Non-pigmented ciliary epithelial cell (primary cell): ENCODE measurements at places on chromosomes 5 and 9.

GRCh38 chr5:167713896-167714295 is 577.5 kb upstream of the WWC1 start:
- DNase-seq: no peak

DNA sequence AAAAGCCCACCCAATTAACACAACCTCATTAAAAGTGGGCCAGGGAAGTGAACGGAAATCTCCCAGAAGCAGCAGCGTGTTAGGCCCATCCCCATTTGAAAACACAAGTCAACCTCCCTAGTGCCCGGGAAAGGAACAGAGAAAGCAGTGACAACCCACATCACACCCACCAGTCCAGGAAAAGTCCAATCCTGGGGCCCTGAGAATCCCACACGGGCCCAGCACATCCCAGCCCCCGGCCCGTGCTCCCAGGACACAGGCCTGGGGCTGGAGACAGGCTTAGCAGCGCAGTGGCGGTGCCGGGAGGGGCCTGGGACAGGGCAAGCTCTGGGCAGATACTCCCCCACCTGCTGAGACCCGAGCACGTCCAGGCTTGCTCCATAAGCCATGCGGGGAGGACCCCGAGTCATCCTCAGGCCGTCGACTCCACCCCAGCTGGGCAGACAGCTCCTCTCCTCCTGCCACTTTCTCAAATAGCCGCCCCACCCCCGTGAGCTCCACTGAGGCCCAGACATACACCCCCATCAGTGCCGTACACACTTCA is 101.0 kb downstream of the KCNT1 start:
- DNase-seq: no peak

DNA sequence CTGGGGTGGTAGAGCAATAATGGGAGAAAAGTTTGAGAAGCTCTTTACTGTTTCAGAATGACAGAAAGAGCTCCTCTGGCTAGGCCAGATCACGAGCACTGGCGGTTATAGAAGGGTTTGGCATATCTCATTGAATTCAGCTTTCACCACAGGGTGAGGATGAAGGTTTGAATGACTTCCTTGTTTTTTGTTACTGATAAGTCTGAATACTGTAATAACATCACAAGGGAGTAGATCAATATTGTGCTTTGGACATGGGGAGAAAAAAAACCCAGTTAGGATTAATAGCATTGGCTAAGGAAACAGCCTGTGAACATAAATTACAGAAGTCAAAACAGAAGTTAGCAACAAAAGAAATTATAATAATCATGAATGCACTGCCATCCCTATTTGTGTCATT is 9.4 kb downstream of the PHAX start:
- no peak for DNase-seq

DNA sequence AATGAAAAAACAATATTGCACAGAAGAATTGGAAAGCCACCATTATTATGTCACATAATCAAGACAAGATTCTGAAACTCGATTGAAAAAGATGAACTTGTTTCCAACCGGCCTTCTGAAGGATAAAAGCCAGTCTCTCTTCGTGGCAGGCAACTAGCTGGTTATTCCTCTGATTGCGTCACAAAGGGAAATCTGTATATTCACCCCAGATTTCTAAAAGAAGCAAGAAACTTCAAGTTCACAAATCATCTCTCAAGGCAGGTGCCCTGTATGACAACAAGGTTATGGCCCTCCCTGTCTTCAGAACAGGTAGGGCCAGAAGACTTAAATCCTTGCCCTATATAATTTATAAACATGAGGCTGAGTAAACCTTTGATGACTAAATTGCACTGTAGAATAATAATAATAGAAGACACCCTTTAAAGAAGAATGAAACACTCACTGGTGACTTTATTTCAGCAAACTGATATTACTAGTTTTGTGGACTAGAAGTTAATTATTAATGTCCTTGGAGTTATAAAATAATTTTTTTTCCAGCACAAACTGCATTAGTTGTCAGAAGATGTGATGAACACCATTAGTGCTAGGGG is 2.9 kb upstream of the KLF4 start:
- DNase-seq: no peak

GRCh38 chr5:72397836-72398235 is 77.7 kb downstream of the PTCD2 start:
- DNase-seq: no peak

DNA sequence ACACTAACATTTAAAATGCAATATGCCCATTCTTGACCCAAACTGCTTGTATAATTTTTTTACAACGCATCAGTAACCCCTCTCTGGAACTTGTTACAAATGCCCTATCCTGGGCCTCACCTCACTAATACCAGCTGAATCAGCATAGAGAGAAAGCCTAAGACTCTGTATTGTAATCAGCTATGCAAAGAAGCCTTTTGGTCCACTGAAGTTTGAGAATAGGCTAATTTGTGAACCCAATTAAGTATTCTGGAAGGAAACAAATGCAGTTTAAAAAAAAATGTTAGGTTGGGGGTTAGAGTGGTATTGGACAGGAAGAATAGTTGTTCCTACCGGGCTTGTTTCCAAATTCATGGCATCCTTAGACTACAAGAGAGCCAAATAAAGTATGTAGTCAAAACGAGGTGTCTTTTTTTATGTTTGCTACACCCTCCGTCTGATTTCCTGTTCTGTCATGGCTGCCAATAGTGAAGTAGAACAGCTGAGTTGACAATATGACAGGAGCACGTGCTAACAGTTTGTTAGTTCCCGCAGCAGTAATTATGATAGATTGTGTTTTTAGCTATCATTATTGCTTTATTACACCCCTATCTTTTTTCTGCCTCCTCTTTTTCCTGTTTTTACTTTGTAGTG is 1048.7 kb upstream of the NUDT12 start:
- DNase-seq: no peak

DNA sequence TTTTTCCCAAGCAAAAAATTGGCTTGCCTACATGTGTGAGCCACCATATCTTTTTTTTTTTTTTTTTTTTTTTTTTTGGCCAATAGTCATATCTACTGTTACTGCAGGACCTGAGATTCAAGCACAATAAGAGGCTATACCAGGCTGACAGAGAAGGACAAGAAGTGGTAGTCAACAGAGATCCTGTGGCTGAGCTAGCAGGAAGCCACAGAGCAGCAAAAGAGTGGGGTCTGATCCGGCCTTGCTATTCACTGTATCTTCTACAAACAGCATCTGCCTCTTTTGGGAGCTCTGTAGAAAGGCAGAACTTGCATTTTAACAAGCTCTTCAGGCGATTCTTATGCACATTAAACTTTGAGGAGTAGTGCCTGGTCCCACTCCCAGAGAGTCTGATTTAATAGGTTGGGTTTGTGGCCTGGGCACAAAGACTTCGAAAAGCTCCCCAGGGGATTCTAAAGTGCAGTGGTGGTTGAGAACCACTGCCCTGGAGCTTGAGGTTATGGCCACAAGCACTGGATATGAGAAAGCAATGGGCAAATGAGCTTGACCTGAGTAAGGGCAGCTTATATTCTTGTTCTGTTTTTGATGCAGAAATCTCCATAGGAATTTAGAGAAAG is 162.8 kb downstream of the PIK3R1 start:
- DNase-seq: no peak

DNA sequence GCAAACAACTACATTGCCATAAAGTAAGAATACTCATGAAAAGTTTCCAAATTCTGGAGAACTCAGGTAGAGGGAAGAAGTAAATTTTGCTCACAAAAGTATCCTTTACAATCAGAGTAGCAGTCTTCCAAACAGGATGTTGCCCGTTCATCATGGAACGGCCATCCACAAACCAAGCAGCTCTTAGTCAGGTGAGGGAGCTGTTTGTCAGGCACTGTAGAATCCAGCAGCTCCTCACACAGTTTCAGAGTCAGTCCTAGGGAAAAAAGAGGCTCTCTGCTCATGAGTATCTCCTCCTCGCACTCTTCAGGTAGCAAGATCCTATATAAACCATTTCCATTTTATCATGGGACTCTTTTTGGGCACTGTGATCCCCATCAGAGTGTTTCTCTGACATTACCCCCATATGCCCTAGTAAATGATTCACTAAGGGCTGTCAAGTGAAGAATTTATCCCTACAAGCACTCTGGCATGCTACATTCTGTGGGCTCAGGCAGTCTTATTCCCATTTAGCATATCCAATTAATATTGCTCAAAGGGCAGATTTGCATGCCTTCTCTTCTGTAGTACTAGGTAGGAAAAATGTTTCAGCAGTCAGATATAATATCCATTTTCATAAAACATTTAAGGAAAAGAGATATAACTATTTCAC is 97.9 kb downstream of the WDR41 start:
- DNase-seq: no peak

DNA sequence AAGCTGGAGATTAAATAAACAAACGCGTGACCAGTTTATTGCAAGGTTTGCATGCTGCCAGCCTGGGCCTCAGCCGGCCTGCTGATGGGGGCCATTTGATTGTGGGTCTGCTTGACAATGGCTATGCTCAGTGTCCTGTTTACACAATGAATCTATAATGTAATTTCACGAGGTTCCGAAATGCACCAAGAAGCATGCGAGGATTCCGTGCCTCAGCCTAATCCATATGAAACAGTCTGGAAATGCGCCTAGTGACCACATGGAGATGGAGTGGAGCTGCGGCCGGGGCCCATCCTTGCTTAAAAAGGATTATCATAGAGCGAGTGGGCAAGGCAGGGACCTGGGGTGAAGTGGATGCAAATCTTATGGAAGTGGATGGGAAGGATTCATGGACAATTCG is 382.4 kb downstream of the CDK5RAP2 start:
- DNase-seq: no peak

DNA sequence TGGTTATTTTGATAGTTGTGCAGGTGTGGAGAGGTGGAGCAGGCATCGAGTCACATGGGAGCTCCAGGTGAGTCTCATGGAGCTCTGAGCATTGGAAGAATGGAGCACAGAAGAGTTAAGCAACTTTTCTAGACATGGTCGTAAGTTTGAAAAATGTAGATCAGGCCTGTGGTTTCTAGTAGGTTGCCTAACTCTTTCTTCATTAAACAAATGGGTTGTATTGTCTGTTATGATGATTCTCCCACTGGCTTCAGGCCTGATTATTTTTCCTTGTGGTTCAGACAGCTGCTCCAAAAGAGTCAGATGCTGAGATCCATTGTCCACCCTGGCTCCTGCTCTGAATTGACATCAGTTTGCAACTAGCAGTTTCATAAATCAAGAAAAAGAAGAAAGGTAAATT is 80.3 kb upstream of the RPS23 start:
- DNase-seq: no peak

DNA sequence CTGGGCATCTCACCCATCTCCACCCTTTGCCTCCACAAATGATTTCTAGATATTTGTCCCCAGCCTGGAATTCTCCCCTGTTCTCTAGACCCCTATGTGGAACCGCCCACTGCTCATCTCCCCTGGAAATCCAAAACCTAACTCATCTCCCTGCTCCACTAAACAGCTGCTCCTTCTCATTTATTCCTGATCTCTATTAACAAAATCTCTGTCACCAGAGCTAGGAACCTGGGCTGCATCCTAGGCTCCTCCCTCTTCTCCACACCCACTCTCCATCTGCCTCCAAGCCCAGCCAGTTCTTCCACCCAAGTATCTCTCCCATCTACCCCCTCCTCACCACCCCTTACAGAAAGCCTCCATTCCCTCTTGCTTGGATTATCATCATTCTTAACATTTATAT is 24.0 kb upstream of the SYNPO start:
- DNase-seq: no peak

GRCh38 chr9:89514956-89515355 is 17.0 kb upstream of the SEMA4D start:
- no peak for DNase-seq
